Stimulated activated CD8-positive, alpha-beta memory T cell treated with anti-CD3 and anti-CD28 coated beads, Interleukin-4, amount 100 ng/mL, for 4 hours (primary cell): ENCODE measurements at places on chromosomes 1 and 21.

GRCh38 chr1:5509664-5510452 is 482.4 kb downstream of the NPHP4 start:
- DNase-seq, result peak; percentile 66

DNA sequence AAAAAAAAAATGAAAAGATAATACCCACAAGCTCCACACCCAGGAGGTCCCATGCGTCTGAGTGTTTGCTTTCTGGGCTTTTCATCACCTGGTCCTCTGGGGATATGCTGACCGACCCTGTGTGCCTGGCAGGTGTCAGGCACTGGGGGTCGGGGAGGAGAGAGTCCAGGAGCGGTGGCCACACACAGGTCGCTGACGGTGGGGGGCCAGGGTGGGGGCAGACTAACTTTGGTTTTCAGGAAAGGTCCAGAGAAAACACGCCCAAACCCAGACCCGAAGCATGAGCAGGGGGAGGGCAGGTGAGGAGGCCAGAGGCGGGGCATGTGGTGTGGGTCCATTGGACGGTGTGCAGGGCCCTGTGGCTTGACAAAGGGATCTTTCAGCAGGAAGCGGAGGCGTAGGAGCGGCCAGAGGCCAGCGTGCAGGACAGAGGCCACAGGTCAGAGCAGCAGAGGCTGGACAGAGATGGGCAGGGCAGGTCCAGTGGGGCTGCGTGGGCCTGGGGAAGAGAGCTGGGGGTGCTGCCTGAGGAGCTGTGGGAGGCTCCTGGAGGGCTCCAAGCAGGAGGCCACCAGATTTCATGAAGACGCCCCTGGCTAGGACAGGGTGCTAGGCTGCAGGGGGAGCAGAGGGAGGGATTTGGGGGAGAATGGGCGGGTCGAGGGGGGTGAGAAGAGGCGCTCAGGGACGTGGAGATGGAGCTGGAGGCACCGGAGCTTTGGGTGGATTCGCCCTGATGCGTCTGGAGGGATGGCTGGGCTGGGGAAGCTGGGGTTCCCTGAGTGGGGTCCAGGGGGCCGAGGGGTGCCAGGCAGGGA is 15.8 kb downstream of the RNF223 start:
- no peak for DNase-seq

GRCh38 chr1:163668472-163668871 is 346.7 kb downstream of the NUF2 start:
- DNase-seq, result no peak

DNA sequence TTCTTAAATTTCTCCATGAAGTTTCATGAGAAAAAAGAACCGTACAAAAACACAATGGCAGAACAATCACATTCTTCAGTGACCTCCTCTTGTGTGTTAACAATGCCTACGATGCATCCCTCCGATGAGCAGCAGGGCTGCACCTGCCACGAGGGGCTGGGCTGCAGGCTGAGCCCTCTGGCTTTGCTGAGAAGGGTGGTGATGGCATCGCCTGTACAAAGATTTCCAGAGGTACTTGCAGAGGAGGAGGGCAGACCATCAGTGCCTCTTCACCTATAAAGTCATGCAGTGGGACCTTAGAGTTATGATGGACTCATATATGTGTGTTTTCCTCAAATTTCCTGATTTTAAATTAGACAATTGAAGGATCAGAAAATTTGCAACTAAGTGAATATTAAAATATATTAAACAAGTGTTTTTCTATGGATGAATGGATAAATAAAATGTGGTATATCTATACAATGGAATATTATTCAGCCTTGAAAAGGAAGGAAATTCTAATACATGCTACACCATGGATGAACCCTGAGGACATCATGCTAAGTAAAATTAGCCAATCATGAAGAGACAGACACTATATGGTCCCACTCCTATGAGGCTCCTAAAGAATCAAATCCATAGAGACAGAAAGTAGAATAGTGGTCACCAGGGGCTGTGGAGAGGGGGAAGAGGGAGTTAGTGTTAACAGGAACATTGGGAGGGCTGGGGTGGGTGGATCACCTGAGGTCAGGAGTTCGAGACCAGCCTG is 489.3 kb downstream of the SIPA1L2 start:
- no peak for DNase-seq

DNA sequence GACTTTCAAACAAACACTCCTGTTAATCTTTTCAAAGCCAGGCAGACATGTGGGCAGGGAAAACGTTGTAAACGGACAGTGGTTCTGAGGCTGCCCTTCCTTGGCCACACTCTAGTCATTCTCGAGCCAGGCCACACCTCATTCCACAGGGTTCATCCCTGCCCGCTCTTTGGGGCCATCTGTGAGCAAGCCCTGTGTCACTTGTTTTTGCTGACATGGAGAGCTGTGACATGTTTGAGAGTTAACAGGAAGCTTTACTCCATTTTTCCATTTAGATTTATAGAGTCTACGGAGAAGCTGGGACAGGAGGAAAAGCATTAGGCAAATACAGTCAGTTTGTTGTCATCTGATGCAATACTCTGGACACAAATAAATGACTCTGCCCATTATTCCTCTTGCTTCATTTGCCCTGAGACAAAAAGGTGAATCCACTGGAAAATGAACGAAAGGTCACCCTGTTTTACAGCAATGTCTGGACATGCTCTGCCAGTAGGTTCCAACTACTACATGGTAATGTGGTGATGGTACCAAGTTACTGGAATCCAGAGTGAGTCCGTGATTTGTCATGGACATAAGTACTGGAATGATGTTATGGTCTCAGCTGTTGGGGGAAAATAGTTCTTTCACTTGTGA is 126.9 kb downstream of the CLIC6 start:
- DNase-seq, result no peak

DNA sequence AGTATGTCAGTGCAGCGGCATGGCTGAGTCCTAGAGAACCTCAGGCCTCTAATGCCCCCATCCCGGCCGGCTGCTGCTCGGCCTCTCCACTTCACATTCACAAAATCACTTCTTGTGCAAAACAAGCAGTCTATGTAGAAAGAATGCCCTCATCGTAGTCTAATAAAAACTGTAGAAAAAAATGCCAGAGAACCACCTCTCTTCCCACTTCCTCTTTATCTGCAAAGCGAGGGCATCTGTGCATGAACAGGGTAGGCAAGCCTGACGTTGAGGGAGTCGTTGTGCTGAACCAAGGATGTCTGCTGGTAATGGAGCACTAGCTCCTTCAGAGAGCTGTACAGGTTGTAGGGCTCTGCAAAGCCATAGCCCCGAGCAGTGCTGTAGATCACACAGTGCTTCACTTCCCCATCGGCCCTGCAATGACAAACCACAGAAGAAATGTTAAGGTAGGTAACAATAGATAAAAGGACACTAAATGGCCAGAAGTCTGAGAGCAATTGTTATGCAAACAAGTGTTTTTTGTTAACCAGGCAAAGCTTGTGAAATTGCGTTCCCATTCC is 88.9 kb downstream of the PIK3R3 start:
- DNase-seq, result no peak

DNA sequence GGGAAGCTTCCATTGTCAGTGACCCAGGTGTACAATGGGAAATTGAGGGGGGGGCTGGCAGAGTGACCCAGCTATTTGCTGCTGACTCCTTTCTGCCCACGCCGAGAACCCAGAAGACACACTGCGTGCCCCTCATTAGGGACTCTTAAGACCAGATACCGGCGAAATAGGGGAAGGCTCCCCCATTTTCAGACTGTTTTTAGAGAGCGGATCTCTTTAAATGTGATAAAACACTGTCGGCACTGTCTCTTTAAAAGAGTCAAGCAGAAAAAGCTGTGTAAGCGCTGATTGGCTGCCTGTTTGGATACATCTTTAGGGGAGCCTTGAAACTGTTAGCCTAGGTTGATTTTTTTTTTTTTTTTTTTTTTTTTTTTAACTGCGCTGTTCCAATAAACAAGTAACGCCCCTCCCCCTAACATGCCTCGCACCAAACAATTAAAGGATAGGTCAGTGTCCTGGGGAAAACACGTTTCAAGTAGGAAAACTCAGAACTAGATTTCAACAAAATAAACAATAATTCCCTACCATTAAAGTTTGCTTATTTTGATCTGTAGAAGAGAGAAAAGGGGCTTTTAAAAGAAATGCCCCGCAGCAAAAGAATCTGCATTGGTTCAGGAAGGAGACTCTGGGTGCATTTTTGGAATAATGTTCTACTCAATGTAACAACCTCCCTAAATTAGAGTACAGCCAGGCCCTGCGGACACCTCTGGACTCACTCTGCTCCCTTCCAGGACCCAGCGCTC is 1.4 kb upstream of the SSBP3 start:
- DNase-seq, result peak; percentile 46

DNA sequence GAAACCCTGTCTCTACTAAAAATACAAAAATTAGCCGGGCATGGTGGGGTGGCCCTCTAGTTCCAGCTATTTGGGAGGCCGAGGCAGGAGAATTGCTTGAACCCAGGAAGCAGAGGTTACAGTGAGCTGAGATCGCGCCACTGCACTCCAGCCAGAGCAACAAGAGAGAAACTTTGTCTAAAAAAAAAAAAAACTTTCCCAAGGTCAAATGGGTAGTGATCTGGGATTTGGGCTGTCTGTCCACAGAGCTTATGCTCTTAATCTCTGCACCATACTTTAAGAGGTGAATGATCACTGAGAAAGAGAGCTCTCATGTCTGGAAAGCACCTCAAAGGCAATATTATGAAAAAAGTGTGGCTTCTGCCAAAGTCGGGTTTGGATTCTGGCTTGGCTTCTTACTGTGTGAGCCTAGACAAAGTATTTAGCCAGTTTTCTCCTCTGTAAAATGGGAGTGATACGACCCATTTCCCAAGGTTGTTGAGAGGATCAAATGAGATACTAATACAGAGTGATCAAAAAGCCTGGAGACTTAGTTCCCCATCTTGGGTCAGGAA is 34.4 kb downstream of the ATP2B4 start:
- DNase-seq, result no peak

GRCh38 chr1:170707959-170708655 is 44.2 kb downstream of the PRRX1 start:
- DNase-seq, result no peak

DNA sequence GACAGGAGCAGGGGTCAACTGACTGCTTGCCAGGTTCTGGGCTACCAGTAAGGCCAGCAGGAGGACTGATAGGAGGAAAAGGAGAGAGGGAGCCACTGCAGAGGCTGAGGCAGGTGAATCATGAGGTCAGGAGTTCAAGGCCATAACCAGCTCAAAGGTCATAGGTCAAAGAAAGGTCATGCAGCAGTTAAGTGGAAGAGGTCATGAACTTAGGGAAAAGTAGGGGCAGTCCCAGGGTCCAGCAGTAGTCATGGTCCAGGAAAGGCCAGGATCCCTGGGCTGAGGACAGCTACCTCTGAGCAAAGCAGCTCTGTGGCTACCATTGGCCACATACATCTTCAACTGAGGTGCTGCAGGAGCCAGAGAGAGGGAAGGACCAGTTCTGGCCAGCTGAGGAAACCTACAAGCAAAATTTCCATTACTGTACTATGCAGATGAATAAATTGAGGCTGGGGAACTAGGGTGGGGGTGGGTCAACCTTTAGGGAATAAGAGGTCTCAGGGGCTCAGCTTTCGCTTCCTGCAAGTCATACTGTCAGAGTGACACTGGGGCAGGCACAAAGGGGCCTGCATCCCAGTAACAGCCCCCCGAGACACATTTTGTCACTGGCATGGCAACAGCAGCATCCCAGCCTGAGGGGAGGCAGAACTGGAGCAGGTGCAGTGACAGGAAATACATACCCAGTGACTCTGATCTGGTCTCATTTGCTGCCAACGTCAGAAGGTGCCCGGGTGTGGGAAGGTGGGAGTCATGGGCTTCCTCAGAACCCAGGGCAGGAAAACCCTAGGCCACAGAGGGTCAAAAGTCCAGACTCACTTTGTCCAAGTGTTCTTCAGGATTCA is 5.2 kb upstream of the INPP5B start:
- no peak for DNase-seq

- DNase-seq, result no peak
Measured at GRCh38 chr1:152858062-152858461, 1.7 kb upstream of the LCE7A start.

GRCh38 chr1:27630859-27631491 is 4.0 kb downstream of the FGR start:
- no peak for DNase-seq

GRCh38 chr1:31987135-31987619 is 26.5 kb upstream of the KHDRBS1 start:
- DNase-seq, result no peak

DNA sequence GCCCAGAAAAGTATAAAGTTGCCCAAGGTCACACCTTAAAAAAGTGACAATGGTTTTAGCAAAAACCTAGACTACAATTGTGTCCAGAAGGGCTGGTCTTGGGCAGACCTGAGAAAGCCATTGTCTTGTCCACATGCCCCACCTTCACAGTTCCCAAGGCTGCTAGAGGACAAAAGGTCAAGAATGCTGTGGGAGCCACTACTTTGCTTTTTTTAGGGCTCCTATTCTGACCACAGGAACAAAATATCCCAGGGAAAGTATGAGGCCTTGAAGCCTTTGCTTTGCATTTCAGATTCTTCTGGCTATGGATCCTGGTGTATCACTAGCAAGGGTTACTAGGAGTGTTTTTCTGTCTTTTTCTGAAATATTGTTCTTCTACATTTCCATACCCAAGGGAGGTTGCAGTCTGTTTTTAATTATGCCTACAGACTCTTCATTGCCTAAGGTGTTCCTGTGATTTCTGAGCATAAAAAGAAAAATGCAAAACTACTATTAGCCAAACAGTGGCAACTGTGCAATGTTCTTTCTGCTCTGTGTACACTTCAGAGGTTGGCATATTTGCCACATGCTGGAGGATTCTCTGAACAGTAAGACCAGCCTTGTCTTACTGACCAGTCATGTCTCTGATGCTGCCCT is 10.7 kb downstream of the C1orf162 start:
- no peak for DNase-seq

DNA sequence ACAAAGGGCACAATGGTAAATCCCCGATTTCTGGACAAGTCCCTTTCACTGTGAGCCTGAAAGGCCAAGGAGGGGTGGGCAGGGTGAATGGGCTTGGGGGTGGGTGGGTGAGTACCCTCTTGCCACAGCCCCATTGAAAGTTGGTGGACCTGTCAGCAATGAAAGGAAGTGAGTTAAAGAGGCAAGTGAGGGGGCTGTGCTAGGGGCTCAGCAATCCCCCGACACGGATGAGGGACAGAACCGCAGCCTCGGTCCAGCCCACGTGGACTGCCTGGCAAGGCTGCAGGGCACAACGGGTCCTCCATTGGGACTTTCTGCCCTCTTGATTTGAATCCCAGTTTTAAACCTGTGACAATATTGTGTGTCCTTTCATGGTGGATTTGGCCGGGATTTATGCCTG is 255.3 kb downstream of the FOXD2 start:
- DNase-seq, result no peak
